ENCODE measurements at places on chromosomes 13 and 19.
A peak's percentile ranks its signal among the peaks of the same experiment; 100 is the strongest.

DNA sequence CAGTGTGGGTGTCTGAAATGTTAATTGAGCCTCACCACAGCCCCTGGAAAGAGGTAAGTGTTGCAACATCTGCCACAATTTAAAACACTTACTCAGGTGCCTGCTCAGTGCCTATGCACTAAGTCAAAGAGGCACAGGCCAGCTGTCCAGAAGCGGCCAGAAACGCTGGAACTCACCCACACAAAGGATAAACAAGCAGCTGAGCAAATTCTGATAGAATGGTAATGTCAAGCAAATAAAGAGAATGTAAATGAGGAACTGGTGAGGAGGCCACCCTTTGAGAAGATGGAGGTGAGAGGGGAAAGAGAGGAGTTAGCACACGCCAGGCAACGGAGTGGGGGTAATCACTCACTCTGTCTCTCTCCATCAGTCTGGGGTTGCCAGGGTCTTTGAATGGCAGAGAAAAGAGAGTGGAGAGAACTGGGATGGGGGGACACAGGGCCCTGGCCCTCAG, 67.7 kb upstream of the SERP2 start:
- DNase-seq, result no peak

DNA sequence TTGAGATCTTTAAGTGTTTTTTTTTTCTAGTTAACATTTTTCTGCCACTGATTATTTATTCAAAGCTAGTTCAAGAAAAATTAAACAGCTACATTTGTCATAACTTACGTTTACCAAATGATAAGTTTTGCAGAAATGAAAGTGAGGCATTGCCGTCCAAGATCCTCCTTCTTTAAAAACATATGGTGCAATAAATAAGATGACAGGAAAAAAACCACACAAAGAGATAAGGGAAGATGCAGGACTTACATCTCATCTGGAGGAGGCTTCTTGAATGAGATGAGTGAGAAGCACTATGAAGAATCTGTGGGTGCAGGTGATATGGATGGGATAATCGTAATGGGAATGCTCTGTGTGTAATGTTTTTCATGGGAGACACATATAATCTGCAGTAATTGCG, 12.4 kb downstream of the TNFSF13B start:
- no peak for DNase-seq

DNA sequence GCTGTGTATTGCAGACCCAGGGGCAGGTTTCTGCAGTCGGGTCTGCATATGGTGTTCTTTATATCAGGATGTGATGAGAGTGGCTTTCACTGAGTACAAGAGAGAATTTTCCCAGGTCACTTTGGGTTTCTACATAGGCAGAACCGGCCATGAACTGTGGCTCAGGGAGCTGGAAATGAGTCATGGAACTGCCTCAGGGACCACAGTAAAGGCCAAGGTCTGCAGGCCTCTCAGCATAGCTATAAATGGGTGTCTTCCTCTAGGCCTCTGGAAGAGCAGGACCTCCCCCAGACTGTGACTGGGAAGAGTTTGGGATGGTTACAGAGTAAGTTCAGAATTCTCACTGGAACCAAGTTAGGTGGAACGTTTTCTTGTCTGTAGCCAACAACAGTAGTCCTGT, 51.8 kb upstream of the ZNF681 start:
- no peak for DNase-seq

DNA sequence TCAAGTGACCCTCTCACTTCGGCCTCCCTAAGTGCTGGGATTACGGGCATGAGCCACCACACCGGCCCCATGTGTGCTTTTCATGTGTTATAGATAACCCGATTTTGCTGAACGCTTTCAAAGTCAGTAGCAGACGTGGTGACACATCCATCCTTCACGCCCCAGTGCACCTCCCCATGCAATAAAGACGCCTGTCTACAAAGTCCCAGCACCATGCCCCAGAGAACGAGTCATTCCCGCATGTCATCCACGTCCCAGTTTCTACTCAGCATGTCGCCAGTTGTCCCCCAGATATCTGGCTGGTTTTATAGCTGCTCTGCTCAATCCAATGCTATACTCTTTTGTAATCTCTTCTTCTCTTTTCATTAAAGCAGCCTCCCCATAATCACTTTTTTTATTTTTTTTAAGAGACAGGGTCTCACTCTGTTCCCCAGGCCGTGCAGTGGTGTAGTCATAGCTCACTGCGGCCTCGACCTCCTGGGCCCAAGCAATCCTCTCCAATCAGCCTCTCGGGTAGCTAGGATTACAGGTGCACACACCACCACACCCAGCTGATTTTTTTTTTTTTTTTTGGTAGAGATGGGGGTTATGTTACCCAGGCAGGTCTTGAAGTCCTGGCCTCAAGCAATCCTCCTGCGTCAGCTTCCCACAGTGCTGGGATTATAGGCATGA, 42.5 kb downstream of the DNM2 start:
- no peak for DNase-seq

DNA sequence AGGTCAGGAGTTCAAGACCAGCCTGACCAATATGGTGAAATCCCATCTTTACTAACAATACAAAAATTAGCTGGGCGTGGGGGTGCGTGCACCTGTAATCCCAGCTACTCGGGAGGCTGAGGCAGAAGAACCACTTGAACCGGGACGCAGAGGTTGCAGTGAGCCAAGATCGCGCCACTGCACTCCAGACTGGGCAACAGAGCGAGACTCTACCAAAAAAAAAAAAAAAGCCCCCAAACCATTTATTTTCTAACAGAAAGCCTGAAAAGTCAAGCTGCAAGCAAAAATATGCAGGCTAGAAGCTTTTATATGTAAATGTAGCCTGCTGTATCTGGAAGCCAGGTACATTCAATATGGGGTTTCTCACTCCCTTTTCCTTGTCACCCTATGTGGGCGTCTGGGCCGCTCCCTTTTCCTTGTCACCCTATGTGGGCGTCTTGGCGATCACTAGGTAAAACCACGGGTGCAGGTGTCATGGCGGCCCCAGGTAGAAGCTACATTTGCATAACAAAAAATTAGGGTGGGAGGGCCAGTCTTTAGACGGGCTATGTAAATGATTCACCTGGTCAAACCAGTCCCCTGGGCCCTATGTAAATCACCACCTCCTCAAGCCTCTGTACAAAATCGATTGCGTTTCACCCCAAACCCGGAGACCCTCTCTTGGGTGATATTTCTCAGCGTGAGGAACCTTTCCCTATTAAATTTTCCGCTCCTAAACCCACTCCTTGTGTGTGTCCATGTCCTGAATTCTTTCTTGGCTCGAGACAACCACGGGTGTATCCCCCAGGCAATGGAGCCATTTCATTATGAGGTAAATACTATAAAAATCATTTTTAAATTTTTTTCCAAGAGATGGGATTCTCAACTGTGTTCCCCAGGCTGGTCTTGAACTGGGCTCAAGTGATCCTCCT, 2.1 kb downstream of the TRIM13 start:
- no peak for DNase-seq

GRCh38 chr13:79380997-79381396, 25.1 kb downstream of the RBM26 start:
- no peak for DNase-seq

- DNase-seq, result peak; percentile 48
Measured at GRCh38 chr13:26280295-26280694, 26.4 kb downstream of the CDK8 start.

- DNase-seq, result no peak
Measured at GRCh38 chr19:30742406-30742938, 370.3 kb downstream of the ZNF536 start.

DNA sequence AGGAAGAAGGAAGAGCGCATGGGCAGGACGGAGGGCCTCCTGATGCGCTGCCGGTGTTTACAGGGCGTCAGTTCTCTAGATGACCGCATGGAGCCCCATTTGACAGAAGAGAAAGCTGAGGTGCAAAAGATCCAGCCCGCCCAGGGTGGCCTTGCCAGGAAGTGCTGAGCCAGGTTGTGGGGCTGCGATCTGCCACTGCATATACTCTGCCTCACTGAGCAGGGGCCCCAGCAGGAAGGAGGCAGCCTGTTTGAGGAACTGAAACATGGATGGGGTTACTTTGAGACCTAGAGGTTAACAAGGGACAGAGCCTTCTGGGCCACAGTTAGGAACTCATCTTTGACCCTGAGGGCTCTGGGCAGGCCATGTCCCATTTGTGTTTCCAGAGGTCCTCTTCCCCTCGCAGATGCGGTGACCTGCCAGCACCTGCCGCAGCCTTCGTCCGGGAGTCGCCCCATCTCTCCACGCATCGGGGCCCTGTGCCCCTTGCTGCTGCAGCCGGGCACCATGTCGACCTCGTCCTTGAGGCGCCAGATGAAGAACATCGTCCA, 3.2 kb downstream of the EPN1 start:
- no peak for DNase-seq

DNA sequence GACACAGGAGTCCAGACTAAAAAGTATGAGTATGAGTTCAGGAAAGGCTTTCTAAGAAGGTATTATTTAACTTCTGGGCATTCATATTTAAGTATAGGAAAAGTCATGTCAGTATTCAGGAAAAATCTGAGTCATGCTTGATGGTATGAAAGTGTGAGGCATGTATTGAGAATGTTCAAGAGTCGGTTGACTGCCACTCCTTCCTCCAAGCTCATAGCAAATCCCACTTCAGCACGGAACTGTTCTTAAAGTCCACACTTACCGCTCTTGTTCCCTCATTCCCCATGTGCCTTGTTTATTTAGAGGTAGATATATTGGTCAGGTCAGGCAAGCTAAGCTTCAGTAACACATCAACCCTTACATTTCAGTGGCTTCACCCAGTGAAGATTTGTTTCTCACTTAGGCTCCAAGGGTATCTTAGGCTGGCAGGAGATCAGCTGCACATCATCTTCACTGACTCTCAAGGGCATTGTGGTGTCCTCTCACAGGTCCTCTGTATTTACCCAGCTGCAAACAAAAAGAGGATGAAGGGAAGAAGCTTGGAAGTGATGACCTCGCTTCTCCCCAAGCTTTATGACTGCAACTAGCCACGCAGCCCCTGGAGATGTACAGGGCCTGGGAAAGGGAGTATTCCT, 1189.2 kb downstream of the EFNB2 start:
- no peak for DNase-seq

- DNase-seq, result no peak
Measured at GRCh38 chr13:27309401-27309958, 38.9 kb downstream of the RASL11A start.

GRCh38 chr13:110195547-110196485, 111.1 kb downstream of the COL4A1 start:
- DNase-seq, result no peak

- DNase-seq, result no peak
Measured at GRCh38 chr19:33278023-33278402, 24.3 kb downstream of the CEBPA start.

- DNase-seq, result no peak
Measured at GRCh38 chr13:106088085-106088484, 447.4 kb downstream of the EFNB2 start.

DNA sequence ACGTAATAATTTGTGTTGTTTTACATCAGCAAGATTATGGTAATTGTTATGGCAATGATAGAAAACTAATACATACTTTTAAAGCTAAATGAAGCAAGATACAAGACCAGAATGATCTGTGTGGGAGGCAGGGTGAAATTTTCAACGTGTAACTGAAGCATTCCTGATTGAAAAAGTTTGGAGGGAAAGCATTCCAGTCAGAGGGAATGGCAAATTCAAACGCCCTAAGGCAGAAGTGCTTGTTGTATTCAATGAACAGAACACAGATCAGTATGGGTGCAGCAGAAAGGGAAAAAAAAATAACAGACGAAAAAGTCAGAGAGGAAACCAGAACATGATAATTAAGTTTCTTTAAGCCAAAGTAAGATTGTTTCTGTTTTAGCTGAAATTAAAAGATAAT, 928.5 kb upstream of the SLITRK1 start:
- DNase-seq, result no peak

DNA sequence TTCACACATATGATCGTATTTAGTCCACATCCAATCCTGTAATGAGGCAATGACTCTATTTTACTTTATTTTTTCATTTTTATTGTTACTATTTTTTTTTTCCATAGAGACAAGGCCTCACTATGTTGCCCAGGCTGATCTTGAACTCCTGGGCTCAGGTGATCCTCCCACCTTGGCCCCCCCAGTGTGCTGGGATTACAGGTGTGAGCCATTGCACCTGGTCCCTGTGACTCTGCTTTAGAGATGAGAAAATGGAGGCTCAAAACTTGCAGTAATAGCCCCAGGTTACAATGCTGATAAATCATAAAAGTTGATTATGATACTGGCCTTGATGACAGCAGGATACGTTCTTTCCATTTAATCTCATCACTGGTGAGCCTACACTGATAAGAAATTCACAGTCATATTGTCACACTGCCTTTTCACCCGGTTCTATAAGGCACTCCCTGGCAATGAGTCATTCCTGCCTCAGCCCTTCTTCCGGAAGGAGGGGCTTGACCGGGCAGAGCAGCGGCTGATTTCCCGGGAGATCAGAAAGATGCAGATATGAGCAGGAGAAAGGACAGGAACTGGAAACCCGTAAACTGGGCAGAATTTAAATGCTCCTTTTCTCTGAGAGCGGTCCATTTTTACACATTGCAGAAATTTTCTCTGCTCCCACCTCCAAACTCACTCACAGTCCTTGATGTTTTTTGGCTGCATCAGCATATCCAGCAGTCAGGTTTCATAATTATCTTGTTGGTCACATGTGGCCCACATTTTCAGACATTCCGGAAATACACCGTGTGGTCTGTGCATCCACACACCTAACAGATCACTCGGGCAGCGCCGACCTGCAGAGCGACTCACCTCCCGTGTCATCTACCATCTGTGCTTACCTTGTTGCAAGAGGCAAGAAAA, 616.4 kb downstream of the EFNB2 start:
- no peak for DNase-seq

DNA sequence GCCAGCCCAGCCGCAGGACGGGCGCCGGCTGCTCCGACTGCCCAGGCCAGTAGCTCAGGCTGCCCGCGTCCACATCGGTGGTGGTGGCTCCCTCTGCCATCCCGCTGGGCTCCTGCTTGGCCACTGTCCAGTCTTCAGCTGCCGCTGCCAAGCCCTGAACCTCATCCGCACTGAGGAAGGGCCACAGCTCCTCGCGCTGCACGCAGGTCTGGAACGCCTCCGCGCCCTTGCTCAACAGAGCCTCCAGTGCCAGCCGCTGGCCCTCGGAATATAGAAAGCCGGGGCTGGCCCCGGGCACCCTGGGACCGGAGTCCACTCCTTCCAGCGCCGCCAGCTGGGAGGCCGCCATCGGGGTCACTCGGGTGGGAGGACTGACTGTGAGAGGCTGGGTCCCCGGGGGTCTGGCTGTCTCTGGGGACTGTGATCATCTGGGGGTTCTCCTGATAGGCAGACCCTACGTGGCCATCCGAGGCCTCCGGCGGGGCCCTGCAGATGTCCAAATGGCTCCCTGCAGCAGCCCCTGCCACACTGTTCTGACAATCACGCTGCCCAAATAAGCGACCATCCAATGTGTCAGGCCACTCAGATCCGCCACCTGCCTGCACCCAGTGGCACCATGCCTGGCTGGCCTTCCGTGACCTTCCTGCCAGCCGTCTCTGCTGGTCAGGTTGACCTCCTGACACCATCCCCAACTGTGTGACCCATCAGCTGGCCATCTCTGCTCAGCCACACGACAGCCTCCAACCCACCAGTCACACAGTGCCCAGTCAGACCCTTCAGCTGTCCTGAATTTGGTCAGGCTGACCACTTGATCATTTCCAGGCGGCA, 1.6 kb downstream of the FAM83E start:
- no peak for DNase-seq

GRCh38 chr19:48798937-48799336, 11.9 kb downstream of the BCAT2 start:
- DNase-seq, result no peak

GRCh38 chr19:6210721-6211600, 68.8 kb downstream of the MLLT1 start:
- DNase-seq, result no peak

All from GM04503 (cell line).